ENCODE measurements at places on chromosomes 4 and X.

- DNase-seq, result no peak
Measured at GRCh38 chr4:122576261-122577188, 44.3 kb downstream of the IL21 start.

GRCh38 chr4:184252136-184253071 lies 34.7 kb upstream of the ENPP6 start:
- DNase-seq, result no peak

DNA sequence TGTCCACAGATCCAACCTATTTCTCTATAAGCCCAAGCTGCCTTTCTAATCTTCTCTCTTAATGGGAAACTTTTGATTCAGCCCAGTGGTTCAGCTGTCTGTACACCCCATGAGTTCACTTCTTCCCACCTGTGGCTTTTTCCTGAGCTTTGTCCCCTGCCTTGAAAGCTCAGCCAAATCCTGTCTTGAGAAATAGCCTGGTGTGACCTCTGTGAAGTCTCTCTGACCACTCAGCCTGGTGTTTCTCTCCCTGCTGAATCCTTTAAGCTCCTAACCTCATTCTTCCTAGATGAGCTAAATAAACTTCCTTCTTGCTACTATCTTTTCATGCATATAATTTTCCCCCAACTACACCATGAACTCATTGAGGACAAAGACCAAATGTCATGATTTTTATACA lies 15.2 kb upstream of the HERC5 start:
- no peak for DNase-seq

DNA sequence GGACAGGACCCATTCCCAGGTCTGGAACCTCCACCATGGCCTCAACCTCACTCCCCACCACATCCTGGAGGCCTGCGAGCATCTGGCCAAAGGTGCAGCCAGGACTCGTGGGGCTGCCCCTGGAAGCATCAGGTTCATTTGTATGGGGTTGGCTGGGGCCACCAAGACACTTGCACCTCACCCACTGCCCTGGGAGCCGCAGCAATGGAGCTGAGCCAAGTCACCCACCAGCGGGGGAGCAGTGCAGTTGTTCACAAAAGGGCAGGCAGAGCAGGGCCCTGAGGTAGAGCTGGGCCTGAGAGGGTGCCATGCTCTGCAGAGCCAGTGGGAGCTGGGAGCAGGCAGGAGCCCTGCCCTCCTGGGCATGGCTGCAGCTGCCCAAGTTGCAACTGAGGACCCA lies 163.5 kb downstream of the FAM47A start:
- no peak for DNase-seq

DNA sequence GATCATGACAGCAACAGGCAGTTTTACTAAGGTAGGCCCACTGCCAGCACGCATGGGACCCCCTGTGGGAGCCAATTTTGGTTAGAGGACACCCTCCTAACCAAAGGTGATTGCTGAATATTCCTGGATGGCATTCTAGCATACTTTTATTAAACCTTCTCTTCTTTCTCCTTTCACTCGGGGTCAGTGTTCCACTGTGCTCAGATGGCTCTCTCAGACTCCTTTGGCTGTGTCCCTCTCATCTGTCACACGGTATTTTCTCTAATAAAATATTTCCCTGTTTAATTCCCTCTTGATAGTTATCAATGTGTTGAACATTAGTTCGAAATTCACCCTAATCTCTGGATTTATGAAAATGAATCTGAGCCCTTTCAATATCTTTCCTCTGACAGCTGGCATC lies 1315.3 kb downstream of the FSTL5 start:
- no peak for DNase-seq

DNA sequence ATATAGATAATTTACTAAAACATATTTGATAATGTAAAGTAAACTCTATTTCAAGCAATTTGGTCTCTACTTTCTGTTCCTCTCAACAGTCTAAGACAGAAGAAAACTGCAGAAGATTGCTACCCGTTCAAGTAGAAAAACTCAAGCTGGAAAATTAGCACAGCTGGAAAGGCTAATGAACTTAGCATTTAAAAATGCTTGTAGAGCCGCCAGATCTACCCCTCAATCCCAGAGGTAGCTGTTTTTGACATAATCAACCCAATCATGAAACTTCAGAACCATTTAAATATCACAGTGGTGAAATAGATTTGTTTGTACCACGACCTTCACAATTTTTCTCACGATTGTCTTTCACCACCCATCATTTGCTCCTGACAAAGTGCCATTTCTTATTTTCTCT lies 479.5 kb downstream of the SPRY1 start:
- DNase-seq, result no peak

- no peak for DNase-seq
Measured at GRCh38 chr4:159297091-159297490, 194.2 kb downstream of the RAPGEF2 start.

- no peak for DNase-seq
Measured at GRCh38 chrX:84186603-84187532, 1.1 kb downstream of the RPS6KA6 start.

- no peak for DNase-seq
Measured at GRCh38 chr4:1725521-1725920, 4.2 kb downstream of the TACC3 start.

GRCh38 chr4:71254451-71255012 lies 84.3 kb upstream of the SLC4A4 start:
- no peak for DNase-seq

GRCh38 chr4:76420188-76420761 lies 666 bp downstream of the CCDC158 start:
- peak; percentile 49 for DNase-seq

GRCh38 chr4:71474731-71475130 lies 135.9 kb downstream of the SLC4A4 start:
- DNase-seq, result no peak

DNA sequence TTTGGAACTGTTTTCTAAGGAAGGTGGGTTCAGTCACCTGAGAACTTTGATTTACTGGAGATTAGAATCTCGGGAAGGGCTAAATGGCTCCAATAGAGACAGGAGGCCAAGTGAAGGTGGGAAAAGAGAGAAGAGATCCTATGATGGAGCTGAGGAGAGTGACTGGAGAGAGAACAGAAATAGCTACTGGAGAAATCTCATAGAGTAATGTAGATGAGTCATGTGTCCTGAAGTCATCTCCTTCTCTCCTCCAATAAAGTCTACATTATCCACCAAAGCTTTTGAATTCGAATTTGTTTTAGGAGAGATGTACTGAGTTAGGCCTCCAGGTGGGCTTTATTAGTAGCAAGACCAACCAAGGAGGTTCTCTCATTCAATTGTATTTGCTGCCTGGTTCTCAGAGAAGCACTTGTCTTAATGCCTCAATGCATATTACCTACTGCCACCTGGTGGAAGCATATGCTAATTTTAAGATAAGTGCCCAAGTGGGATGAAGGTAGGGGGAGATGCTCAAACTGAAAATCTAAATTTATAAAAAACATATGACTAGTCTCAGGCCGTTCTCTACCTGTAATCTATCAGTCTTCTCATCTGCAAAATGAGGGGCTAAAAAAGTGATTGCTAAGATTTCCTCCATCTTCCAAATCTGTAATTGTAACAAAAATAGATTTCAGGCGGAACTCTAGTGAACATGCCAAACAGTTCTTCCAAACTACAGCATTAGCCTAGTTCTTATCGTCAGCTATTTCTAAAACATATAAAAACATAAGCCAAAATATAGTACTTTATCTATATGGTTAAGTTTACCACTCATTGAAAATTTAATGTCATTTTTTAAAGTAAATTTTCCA lies 24.4 kb downstream of the TXK start:
- DNase-seq, result no peak

- DNase-seq, result no peak
Measured at GRCh38 chrX:132071254-132071653, 48.2 kb downstream of the STK26 start.

DNA sequence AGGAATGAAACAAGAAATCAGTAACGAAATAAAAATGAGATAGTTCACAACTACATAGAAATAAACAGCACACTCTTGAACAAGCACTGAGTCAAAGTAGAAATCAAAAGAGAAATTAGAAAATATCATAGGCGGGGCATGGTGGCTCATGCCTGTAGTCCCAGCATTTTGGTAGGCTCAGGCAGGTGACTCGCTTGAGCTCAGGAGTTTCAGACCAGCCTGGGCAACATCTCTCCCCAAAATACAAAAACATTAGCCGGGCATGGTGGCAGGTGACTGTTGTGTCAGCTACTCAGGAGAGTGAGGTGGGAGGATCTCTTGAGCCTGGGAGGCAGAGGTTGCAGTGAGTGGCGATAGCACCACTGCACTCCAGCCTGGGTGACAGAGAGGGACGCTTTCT lies 714.4 kb downstream of the GLUD2 start:
- DNase-seq, result no peak

DNA sequence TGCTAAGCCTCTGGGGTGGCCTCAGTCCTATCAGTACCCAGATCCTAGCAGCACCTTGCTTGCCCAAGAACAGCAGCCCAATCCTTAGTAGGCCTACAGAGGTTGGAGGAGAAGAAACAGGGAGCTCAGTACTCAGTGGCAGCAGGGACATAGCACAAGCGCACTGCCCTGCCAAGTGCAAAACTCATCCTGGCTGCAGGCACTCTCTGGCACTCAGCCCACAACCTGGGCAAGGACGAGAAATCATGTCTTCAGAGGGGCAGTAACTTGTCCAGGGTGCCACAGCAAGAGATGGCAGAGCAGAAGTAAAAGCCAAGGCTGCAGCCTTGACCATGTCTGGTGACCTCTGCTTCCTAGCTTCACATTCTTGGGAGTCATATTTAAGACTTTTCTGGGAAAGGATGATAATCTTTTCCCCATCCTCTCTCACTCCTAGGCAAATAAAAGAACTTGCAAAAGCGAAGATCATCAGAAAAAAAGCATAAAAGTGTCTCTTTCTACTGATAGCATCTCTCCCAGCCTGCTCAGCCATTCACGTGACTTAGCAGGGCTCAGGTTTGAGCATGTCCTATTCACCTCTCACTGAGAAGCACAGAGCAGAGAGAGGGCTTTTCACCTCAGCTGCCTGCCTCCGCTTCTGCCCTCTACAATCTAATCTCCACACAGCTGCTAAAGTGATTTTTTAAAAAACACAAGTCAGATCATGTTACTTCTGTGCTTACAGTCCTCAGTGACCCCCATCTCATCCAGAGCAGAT lies 37.2 kb upstream of the MAGEA4 start:
- no peak for DNase-seq

DNA sequence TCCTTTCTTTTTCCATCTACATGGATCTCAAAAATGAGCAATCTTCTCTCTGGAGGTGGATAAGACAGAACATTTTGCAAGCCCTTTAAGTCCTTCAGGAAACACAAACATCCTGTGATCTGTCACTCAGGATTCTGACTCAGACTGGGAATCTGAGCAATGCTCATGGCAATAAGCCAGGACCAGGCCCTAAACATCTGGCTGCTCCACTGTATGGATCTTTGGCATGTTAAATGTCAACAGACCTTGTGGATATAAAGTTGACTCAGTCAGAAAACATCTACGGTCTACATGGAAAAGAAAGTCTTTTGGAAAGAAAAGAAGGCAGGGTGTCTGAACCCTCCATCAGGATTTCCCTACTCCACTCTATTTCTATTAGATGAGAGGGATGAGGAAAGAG lies 17.8 kb upstream of the CHIC2 start:
- DNase-seq, result no peak

DNA sequence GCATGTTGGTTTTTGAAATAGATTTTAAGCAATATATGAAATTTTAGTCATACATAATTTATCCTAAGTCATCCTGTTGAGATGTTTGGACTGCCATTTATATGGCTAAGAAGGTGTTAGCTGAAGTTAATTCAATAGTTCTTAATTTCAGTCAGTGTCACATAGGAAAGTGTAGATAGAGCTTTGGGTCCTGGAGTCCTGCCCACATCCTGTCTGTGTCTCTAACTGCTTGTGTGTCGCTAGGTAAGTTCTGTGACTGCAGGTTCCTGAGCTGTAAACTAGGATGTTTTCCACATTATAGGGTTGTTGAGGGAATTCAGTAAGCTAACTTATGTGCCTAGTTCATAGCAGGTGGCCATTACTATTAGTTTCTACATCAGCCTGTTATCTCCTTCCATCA lies 20.7 kb downstream of the OFD1 start:
- DNase-seq, result no peak

GRCh38 chr4:143514169-143514495 lies 630 bp downstream of the SMARCA5 start:
- no peak for DNase-seq

DNA sequence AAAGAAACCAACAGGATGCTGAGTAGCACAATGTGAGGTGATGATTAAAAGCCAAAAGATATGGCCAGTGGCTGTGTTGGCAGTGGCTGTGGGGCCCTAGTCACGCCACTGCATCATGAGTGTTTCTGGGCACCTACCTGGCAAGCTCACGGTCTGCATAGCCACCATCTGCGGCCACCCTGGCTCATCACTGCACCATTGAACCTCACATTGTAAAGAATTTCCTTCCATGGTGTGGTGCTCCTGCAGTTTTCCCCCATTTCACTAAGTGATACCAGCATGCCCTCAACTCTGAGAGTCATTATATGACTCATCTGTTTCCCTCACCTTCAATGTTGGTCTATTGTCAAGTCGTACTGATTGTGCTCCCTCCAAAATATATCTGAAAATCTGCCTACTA lies 45.5 kb upstream of the CLNK start:
- no peak for DNase-seq

DNA sequence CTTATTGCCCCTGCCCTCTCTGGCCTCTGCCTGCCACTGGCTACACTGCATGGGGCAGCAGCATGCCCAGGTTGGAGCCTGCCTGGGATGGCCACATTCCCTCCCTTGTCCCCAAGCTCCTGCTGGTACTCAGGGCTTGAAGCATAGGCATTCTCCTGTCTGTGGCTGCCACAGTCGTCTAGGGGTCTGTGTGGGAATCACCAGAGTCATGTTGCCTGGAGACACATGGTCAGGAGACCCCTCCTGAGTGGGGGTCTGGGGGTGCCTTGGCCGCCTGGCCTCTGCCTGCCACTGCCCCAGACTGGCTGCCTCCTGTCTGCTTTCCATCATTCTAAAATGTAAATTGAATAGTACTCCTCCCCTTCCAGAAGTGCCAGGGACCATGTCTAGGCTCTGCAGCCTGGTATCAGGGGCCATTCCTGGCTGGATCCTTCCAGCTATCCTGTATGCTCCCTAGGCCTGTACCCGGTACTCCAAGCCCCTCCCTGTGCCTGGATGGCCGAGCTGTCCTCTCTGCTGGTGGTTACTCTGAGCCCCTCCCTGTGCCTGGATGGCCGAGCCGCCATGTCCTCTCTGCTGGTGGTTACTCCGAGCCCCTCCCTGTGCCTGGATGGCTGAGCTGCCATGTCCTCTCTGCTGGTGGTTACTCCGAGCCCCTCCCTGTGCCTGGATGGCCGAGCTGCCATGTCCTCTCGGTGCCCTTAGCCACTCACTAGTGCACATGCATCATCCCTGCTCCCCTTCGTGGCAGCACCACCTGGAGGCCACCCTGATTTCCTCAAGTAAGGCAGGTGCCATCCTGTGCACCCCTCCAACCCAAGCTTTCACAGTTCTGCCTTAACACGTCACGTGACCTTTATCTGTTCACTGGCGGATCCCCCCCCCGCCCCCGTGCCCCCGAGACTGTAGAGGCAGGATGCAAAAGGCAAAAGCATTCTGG lies 5.5 kb upstream of the NKX1-1 start:
- DNase-seq, result no peak

All from left lobe of liver (tissue), 2 donors.